ENCODE measurements at places on chromosomes 3 and 15.

DNA sequence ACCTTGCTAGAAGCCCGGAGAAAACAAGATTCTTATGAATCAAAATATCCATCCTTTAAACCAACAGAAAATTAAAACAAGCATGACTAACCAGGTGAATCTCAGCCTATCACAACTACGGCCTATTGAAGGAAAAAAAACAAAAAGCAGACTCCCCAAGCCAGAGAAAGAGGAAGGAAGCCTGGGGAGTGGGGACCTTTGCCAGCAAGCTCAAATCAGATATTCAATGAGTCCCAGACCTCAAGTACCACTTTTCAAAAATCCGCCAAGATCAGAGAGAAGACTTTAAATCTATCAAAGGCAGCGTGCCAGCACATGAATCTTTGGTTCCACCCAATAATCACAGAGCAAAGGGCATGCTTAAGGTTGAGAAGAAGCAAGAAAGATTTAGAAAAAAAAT, 253.8 kb downstream of the NTRK3 start:
- DNase-seq = no peak

- DNase-seq = no peak
These were observed 83.0 kb downstream of the KLHL25 start for GRCh38 chr15:85711580-85712192.

GRCh38 chr15:25850154-25851111, 12.7 kb downstream of the ATP10A start:
- peak; percentile 84 for DNase-seq

DNA sequence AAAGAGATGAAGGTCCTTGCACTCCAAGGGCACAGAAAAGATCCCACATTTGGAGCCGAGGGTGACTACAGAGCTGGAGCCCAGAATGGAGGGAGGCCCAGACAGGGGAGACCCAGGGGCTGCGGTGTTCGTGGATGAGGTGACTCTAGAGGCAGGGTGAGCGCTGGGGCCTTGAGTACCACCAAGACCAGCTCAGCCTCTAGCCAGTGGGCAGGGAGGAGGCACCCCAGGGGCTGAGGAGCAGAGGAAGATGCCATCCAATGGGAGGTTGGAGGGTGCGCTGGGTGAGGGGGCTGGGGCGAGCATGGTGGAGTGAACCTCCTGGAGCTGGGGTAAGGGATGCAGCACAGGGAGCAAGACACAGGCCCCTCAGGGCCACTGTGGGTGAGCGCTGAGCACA, 13.3 kb downstream of the RRP9 start:
- no peak for DNase-seq

DNA sequence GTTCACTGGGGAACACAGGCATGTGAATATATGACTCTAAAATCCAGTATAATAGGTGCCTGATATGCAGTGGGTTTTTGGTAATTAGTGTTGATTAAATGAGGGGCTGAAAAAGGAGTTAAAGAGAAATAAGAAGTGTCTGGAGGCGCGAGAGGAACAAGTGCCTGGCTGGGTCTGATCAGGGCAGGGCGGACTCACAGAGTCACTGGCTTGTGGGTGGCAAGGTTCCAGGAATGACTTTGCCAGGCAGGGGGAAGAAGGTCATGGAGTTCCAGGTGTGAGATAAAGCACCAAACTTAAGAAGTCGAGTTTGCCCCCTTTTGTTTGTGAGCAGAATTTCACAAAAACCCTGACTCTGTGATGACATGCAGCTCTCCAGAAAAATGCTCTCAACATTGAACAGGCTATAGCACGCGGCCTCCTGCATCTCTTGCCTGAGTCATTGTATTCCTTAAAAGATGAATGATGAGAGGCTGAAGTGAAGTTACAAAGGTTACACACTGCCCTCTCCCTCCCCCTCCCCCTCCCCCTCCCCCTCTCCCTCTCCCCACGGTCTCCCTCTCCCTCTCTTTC, 63.0 kb upstream of the LMCD1 start:
- no peak for DNase-seq

- no peak for DNase-seq
These were observed 1.0 kb downstream of the MYLK start for GRCh38 chr3:123883111-123883510.

GRCh38 chr15:72813345-72814004, 29.9 kb upstream of the ADPGK start:
- no peak for DNase-seq

GRCh38 chr15:95758451-95758850, 572.0 kb upstream of the NR2F2 start:
- no peak for DNase-seq

DNA sequence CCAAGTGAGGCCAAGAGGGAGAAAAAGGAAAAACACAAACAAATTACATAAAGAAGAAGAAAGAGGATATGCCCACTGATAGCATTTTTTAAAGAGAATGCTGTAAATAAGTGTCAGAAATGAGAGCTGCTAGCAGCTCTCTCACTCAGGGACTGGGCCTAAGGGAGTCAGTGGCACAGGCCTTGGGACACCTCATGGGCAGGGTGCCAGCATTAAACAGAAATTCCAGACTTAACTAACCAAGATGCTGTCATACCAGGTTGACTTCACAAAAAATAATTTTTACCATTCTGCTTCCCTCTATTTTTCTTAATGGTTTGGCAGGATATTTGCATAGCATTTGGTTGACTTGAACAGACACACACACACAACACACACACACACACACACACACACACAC, 92.3 kb upstream of the ADAMTSL3 start:
- DNase-seq = no peak

GRCh38 chr3:13265016-13265415, 155.1 kb downstream of the NUP210 start:
- no peak for DNase-seq

GRCh38 chr15:90960298-90961091, 5.8 kb downstream of the RCCD1 start:
- no peak for DNase-seq

GRCh38 chr3:172082269-172082668, 42.9 kb downstream of the FNDC3B start:
- DNase-seq = no peak

DNA sequence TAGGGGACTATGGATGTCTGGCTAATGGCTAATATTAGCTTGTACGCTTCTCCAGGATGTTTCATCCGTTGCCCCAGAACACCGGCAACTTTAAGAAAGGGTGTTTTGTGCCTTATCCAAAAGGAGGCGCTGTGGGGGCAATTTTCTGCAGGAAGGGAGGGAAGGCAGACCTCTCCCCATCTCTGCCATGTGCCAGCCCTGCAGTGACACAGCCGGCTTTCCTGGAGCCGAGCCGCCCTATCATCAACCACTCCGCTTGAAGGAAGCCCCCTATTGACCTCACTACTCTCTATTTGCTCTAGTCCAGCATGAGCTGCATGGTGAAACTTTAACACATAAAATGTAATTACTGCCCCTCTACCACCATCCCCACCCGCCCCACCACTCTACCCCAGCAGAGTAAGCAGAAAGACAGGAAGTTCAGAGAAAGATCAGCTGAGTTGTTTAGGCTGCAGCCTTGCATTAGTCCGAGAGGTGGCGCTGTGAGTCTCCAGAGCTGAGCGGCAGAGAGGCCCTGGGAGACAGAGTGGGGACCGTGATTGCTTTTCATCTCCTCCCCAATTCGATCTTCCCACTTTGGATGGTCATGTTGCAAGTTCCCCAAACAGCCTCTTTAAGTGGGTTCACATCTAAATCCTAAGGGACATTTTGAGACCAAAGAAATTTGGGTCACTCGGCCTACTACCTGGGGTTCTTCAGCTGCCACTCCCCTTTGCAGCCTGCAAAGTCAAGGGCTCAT, 24.5 kb upstream of the RAD18 start:
- DNase-seq = peak; percentile 62

- DNase-seq = no peak
These were observed 204.9 kb downstream of the KLHL25 start for GRCh38 chr15:85589851-85590250.

DNA sequence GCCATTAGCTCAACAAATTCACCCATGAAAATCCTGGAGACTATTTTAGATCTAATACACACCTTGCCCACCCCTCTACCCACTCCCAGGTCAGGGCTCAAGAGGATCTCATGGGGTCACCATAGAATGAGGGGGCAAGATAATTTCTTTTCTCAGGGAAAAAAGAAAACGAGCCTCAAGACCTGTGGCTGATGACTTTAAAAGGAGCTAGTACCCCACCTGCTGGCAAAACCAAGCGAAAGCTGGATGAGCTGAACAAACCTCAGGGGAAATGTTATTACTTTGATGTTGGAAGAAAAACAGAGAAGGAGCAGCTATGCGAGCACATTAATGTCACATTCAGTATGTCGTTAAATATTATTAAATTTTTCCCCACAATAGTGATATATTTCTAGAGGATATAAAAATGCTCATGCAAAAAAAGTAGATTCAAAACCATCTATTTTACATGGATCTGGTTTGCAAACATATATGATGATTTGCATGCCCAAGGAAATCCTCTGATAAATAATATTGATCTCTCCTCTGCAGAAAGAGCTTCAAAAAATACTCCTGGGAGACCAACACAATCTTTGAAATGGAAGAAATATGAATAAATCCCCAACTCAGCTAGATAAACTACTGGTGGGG, 37.7 kb downstream of the PLD1 start:
- peak; percentile 47 for DNase-seq

DNA sequence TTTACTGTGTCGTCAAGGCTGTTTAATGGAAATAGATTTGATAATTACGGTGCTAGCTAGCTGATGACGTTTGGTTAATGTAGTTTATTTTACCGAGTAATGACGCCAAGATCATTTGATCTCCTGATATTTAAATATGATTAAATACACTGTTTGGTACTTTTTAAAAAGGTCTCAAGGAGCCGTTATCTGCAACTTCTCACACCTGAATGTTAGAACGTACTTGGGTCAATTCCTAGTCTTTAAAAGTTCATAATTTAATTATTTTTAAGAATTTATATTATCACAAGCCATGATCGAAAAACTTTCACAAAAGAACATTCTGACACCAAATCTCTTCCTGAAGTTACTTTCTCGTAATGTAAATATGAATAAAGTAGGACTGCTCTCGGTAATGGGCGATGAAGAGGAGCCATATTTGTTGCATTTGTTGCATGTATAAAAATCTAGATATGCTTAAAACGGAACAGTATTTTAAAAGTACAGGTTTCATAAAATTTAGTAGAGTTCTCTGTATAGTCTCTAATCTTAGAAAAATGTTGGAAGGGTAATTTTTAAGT, 16.2 kb upstream of the CHD2 start:
- DNase-seq = no peak

DNA sequence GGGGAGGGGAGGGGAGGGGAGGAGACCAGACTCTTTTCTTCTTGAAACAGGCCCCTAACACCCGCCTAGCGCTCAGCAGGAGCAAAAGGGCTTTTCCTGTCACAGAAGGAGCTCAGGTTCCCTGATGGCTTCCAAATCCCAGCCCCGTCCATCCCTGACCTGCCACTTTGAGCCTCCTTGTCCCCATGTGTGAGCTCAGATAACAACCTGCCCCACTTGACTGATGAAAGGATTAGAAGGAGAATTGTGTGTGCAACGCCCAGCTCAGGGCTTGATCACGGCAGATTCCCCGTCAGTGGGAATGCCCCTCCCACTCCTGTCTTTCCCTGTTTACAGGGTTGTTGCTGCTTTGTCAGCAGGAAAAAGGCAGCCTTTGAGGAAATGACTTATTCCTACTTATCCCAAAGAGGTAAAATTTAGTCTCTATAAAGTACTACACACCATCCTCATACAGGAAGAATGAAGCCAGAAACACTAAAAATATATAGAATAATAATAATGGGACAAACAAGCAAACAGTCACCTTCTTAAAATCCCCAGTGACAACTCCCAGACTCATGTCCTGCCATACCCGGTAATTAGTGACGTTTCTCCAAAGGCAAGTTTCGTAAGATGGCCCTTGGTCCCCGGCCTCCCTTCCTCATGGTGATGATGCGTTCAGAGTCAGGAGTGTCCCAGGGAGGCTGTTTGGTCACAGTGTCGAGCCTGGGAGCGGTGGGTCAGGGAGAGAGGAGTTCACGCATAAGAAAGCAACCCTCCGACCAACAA, 6.1 kb upstream of the LRRC15 start:
- DNase-seq = no peak

DNA sequence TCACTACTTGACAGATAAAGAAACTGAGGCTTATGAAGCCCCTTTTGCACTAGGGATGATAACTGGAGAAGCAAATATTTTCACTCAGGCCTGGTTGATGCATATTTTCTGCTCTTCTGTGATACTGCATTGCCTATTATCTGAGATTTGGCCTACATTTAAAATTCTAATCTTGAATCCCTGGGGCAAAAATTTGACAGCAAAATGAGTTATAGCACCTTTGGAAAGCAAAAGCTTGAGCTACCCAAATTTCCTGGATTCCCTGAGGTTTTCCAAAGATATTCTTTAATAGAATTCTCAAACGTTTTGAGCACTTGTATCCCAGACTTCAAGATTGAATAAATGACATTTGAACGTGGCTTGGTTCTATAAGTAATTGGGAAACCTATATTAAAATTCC, 86.1 kb downstream of the NAALADL2 start:
- DNase-seq = no peak

DNA sequence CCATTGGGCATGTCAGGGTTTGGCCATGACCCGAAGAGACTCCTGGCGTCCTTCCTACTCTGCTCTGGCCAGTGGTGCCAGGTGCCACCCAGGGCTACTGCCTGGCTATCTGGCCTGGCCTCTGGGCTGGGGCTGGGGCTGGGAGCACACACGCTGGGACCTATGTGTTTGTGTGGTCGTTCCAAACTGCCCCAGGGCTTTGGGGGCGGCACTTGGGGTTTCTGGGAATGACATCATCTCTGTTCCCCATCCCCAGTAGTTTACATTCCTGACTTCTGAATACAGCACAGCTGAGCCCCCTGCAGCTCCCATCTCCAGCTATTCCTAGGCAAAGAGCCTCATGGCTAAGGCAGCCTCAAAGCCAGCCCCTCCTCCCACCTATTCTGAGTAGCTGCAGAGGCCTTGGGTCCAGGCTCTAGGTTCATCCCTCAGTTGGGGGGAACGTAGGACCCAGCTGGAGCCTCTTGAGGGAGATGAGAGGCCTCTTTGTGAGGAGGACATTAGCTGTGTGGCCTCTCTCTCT, 24.3 kb downstream of the PLEKHO2 start:
- DNase-seq = no peak

DNA sequence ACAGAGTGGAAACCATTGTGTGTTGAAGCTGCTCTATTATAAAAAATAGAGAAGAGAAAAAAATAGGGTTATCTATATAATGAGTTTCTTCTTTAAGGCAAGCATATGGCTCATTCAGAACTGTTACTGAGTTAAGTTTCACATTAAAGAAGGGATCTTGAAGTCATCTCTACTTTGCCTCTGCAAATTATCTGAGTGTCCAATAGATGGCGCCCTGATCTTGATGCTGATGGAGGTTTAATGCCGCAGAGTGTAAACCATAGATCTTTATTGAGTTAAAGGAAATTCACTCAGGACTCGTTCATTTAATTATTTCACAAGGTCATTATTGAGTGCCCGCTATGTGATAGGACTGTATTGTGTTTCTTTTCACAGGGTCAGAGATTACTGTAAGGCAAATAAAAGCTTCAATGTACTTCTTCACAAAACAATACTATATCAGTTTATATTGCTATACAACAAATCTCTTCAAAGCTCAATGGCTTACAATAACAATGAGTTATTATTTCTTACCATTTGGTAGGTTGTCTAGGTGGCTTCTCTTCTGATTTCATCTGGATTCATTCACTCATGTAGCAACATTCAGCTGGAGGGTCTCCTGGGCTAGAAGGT, 171.4 kb downstream of the NSUN3 start:
- DNase-seq = no peak

GRCh38 chr15:69806287-69806915, 291.3 kb downstream of the TLE3 start:
- DNase-seq = peak; percentile 14

All from CD4-positive, alpha-beta T cell treated with Interleukin-6 for 4 hours (primary cell).